ENCODE measurements at places on chromosomes 4 and X.
A peak's percentile ranks its signal among the peaks of the same experiment; 100 is the strongest.

DNA sequence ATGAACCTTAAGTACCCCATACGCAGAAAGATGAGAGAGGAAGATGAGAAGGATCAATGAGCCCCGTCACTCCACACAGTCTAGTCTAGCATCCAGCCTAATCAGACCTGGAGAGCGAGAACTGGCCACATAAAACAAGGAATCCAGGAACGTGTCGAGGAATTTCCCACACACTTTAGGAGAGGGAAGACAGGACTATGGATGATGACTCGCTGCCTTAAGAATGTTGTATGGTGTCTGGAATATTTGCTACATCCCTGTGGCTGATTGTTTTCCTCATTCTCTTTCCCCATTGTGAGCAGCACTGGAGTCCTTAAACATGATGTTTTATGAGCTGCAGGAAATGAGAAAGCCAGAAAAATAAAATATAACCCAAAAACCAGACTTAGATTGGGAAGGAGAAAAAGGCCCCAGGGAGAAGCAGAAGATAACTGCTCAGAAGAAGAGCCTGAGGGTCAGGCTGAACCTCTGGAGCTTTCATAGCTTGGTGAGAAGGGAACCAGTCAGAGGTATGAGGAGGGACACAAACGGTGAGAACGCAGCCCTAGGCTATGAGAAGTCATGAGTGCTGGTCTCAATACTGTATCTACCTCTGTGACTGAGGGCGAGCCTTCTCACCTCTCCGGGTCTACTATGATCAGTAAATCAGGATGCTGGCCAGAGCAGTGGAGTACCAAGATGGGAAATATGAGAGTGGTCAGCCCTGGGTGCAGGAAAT lies 139.5 kb upstream of the NOCT start:
- no peak for DNase-seq

DNA sequence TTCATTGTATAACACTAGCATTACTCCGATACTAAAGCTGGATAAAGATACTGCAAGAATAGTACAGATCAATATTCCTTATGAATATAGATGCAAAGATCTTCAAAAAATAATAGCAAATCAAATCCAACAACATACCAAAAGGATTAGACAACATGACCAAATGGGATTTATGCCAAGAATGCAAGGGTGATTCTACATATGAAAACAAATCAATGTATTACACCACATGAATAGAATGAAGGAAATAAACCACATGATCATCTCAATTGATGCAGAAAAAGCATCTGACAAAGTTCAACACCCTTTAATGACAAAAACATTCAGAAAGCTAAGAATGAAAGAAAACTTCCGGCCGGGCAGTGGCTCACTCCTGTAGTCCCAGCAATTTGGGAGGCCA lies 42.8 kb downstream of the CUL4B start:
- no peak for DNase-seq

GRCh38 chr4:90165883-90166282 lies 38.7 kb downstream of the CCSER1 start:
- DNase-seq: no peak

DNA sequence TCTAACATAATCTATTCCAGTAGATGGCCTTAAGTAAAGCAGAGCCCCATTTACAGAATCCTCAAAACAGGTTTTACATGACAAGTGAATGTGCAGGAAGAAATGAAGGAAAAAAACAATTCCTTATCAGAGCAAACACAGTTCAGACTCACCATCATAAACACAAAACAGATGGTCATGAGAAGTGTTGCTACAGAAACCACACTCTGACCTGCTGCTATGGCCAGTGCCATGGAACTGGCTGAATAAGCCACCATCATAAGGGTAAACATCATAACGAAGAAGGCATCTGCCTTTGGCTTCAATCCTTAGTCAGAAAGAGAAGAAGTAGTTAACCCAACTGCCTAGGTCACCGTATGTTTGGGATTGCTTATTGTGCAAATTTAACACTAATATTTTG lies 61.1 kb downstream of the ABCG2 start:
- DNase-seq: no peak

DNA sequence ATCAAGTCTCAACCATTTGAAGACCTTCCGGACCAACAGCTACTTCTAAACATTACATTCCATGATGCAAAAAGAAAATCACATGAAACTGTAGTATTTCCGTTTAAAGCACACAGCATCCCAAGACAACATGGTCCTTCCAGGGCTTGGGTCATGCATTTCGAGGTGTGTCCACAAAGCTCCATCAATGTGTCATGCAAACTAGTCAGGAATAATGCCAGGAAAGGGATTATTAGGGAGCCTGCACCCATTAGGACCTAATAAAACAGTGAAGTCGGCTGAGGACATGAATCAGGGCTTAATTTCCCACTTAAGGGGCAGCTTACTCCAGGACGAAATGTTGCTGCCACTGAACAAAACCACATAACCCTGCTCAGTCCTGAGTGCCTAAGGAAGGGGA lies 177.9 kb downstream of the TSPAN5 start:
- DNase-seq: no peak

- no peak for DNase-seq
Measured at GRCh38 chr4:176769514-176769913, 23.2 kb downstream of the VEGFC start.

GRCh38 chrX:125952973-125953372 lies 213.1 kb downstream of the DCAF12L2 start:
- no peak for DNase-seq

DNA sequence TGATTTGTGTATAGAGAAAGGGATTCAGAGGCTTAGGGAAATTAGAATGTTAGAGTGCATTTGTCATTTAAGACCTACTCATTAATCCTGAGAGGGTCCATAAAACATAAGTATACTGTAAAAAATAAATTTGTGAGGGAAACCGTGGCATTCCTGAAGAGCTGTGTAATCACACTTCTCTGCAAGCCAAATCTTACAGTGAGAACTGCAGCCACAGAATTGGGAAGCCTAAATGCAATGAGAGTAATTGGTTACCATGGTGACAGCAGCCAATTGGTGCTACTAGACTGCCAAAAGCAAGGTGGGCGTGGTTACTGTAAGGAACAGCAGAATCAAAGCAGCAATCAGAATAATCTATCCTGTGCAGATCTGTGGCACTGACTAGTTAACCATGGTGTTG lies 345.2 kb upstream of the GRID2 start:
- DNase-seq: no peak

DNA sequence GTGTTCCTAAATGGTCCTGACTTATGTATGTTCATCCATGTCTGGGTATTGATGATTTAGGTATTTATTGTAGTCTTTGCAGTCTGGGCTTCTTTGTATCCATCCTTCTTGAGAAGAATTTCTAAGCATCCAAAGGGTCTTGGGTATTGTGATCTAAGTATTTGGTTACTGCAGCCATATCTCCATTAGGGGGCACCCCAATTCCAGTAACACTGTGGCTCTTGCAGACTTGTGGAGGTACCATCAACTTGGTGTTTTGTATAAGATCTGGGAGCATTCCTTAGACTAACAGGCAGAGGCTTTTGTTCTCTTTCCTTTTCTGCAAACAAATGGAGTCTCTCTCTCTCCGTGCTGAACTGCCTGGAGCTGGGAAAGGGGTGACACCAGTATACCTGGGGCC lies 113.7 kb upstream of the NEXMIF start:
- DNase-seq: peak; percentile 9

DNA sequence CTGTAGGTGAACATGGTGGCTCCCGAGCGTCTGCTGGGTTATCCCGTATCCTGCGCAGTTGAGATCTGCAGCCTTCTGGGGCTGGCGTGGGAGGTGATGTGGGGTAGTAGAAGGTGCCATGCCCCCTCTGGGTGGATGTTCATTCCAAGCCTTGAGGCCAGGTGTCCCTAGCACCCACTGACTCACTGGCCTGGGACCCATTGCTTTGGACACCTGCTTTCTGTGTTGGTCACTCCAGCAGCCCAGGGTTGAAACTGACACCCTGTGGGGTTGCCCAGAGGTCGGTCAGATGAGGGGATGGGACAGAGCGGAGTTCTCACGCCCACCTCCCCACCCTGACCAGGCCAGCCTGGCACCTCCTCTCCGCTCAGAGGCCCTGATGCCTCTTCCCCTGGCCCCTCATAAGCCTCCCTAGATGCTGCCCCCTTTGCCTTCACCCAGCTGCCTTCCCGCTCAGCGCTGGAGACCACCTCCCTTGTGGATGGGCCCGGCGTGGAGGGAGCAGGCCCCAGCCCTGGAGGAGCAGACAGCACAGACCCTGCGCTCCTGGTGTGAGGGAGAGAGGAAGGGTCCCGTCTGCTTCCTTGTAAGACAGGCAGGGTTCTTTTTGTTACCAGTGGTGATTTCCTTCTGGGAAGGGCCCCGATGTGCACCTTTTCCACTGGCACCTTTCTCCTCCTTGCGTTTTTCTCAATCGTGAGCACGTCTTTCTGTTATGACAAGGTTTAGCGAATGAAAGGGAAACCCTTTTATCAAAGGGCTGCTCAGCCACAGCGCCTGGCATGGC lies 2.0 kb downstream of the DOK7 start:
- no peak for DNase-seq

DNA sequence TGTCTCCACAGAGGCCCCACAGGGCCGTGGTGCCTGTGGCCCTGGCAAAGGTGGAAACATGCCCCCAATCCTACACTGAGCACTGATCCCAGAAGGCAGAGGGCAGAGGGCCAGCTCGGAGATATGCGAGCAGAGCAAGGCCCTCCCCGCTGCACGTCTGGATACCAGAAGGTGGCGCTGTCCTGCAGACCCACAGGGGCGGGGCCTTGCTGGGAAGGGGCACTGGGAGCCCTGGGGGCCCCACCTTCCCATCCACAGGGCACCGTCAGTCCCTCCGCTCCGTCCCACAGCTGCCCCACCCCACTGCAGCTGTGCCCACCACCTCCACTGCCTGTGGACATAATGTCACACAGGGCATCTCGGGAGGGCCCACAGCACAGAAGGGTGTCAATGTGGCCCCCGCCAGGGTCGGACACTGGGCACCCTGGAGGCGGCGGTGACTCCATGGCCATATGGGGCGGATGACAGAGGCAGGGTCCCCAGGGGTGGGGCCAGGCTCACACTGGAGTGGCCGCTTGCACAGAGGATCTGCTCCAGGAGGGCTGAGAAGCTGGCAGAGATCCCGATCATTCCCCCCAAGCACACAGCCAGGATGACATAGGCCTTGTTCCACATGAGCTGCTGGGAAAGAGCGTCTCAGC lies 4.8 kb downstream of the SLC49A3 start:
- peak; percentile 44 for DNase-seq

GRCh38 chr4:140156529-140157171 lies 2.7 kb upstream of the MAML3 start:
- DNase-seq: peak; percentile 60

- no peak for DNase-seq
Measured at GRCh38 chrX:134948333-134949241, 42.2 kb upstream of the SMIM10 start.

GRCh38 chrX:141619336-141619735 lies 29.8 kb downstream of the SPANXA2 start:
- no peak for DNase-seq

- DNase-seq: no peak
Measured at GRCh38 chr4:147741190-147741788, 9.4 kb downstream of the ARHGAP10 start.

DNA sequence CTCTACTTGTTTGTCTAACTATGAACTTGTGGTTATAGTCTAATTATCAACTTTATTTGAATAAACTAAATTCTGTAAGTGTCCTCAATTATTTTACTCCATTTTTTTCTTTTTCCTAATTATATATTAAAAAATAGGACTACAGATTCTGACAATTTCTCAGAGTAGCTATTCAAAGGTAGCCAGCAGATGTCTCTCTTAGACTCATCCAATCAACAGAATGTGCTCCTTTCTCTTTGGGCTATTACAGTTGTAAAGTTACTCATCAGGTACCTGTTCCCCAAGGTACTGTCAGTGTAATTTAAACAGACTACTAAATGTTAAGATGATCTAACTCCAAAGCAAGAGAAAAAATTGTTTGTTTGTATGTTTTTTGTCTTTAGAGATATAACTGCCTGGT lies 248.6 kb downstream of the PCDH18 start:
- no peak for DNase-seq

DNA sequence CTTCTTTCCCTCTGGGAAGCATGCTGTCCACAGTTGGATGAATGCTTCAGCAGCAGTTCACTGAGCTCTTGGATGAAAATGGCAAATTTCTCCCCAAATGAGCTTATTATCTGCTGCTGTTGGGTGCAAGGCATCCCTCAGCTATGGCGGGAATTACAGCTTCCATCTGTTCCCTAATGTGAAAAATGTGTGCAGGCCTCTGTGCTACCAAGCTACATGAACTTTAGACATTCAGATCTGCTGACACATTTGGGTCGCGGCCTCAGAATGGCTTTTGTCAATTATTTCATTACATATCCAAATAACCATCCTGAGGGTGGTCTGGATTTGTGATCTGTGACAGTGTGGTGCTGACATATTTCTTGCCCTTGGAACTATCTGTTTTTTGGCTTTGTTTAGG lies 119.5 kb upstream of the SCML1 start:
- DNase-seq: no peak

- DNase-seq: no peak
Measured at GRCh38 chr4:70838204-70838603, 1.5 kb downstream of the GRSF1 start.

Measured in stimulated activated CD4-positive, alpha-beta T cell treated with anti-CD3 and anti-CD28 coated beads, Interleukin-4, amount 100 ng/mL, for 24 hours (primary cell).